ENCODE measurements at places on chromosomes 1 and 21.

DNA sequence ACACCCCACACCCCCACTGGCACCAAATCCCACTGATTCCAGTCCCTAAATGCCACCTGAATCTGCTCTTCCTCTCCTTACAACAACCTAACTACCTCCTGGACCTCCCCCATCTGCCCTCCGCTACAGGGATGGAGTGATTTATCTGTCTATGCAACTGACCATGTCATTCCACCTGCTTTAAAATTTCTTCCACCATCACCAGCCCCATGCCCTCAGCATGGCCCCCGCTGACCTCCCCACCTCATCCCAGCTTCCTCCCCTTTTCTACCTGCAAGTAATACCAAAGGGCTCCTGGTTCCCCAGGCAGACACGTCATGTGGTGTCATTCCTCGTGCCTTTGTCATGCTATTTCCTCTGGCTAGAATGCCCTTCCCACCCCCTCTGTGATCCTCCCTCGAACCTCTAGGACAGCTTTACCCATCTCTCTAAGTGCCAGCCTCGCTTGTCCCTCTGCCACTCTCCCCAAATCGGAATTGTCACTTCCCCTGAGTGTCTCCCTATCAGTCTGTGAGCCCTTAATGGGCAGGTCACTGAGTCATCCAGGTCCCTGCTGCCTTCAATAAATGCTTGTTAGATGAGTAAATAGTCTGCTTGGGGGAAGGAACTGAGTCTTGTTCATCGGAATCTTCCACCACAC, 3.7 kb downstream of the GJB4 start:
- DNase-seq: no peak

DNA sequence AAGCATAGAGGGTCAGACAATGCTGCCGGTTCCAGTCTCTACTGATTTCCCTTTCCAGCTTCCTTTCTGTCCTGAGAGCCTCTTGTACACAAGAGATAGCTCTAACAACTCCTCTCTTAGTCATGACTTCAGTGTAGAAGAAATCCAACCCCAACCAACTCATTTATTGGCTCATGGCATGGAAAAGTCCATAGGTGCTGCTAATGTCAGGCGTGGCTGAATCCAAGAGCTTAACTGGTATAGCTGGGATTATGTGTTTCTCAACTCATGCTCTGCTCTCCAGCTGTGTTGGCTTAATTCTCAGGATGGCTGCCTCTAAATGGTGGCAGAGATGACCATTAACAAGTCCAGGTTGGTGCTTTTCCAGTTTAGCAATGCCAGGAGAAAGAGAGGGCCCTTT, 12.4 kb upstream of the THRAP3 start:
- no peak for DNase-seq

GRCh38 chr1:167412920-167413319, 105.4 kb downstream of the CD247 start:
- no peak for DNase-seq

- DNase-seq: no peak
These were observed 33.9 kb downstream of the SPSB1 start for GRCh38 chr1:9326596-9326995.

DNA sequence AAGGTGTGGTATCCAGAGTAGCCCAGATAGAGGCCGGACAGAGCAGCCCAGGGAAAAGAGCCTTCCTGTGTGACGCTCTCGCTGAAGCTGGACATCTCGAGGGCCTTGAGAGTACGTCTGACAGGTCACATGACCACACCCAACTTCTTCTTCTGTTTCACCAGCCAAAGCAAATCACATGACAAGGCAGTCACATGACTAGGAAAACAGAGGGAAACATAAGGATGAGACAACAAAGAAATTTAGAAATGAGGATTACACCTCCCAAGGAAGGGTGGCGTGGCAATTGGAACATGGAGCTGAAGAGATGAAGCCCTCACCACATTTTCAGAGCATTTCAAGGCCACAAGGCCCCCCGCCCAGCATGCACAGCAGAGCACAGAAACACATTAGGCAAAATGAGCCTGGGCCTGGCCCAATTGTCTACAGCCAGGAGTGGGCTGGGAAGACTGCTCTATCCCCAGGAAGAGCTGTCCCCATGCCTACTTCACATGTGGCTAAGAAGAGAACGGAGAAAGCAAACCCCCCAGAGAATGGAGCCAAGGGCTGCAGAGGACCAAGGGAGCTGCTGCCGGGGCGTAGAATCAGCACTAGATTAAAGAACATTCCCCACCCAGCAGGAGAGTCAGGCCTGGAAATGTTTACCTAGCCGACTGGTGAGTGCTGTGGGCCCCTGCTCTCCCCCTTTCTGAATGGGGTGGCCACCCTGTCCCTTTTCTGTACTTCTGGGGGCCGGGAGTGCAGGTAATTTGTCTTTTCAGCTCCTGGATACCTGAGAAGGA, 305.1 kb downstream of the NPHP4 start:
- no peak for DNase-seq

DNA sequence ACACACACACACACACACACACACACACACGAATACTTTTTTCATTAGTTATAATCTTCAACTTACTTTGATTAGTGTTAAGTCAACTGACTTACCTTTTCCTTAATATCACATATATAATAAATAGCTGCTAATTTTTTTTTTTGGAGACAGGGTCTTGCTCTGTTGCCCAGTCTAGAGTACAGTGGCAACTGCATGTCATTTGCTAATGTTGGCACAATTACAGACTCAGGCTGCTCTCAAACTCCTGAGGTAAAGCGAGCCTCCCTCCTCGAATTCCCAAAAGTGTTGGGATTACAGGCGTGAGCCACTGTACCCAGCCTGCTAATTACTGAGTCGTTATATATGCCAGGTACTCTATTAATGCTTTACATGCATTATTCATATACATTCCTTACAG, 20.8 kb upstream of the TAL1 start:
- no peak for DNase-seq

DNA sequence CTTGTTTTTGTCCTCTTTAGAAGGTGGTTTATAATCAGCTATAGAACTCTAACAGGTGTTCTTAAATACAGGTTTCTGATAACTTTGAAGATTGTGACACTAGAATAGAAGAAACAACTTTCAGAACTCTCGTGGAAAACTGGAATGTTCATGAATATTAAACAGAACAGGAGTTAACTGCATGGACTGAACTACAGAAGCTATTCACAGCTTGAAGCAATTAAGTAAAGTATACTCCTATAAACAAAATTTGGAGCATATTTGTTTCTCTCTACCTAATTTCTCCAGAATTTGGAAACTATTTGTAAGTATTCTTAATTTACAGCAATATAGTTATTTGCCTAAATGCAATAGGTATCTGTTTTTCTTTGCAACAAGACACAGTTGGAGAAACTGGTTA, 824.8 kb downstream of the ADGRL2 start:
- DNase-seq: no peak

DNA sequence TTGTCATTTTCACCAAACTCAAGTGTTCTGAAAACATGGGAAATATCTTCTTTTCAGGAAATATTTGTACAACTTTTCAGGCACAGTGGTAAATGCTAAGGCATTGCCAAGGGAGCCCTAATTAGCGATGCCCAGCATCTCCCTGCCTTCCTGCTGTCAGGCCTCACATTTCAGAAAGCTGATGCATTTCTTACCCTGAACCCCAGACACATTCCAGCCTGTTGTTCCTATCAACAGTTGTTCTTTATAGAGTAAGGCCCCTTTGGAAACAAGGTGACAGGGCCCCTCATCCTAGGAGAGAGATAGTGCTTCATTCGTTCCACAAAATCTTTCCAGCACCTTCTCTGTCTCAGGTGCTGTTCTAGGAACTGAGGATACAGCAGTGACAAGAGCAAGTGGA, 135.9 kb upstream of the COA6 start:
- DNase-seq: no peak

- no peak for DNase-seq
These were observed 219.2 kb downstream of the PTPRC start for GRCh38 chr1:198858033-198858432.

- DNase-seq: peak; percentile 78
These were observed 7.6 kb upstream of the ERG start for GRCh38 chr21:38505654-38506523.

DNA sequence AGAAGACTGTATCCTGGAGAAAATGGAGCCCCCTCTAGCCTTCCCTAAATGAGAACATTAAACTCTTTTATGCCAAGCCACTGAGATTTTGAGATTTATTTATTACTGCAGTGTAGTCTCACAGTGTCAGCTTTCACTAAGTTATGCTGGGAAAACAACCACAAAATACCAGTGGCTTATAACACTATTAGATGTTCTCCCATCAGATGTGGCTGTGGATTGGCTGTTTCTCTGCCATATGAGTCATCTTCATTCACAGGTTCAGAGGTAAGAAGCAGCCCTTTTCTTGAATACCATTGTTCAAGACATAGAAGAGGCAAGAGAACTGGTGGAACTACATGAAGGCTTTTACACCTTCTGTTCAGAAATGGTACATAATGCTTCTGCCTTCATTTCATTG, 32.1 kb upstream of the ST6GALNAC5 start:
- no peak for DNase-seq

GRCh38 chr21:42446531-42446930, 42.8 kb downstream of the UBASH3A start:
- DNase-seq: no peak

DNA sequence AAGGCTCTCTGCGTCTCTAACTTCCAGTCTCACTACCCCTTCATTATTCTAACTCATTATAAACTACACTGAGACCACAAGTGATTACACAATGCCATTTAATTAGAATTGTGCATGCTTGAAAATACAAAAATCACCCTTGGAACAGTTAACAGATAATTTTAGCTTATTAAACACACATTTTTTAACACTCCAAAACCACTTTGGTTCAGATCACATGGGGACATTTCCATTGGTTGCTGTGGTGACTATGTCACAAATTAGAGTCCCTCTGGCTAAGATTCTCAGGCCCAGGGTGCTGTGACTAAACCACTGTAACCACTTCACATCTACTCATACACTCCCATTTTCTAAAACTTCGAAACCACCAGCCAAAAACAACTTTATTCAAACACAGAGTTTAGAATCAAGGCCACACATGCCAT, 43.0 kb downstream of the JAK1 start:
- no peak for DNase-seq

- DNase-seq: no peak
These were observed 3.7 kb downstream of the RAB25 start for GRCh38 chr1:156064615-156065014.

- no peak for DNase-seq
These were observed 98.5 kb downstream of the ATF6 start for GRCh38 chr1:161864577-161864976.

GRCh38 chr1:5708346-5709245, 283.6 kb downstream of the NPHP4 start:
- DNase-seq: no peak

DNA sequence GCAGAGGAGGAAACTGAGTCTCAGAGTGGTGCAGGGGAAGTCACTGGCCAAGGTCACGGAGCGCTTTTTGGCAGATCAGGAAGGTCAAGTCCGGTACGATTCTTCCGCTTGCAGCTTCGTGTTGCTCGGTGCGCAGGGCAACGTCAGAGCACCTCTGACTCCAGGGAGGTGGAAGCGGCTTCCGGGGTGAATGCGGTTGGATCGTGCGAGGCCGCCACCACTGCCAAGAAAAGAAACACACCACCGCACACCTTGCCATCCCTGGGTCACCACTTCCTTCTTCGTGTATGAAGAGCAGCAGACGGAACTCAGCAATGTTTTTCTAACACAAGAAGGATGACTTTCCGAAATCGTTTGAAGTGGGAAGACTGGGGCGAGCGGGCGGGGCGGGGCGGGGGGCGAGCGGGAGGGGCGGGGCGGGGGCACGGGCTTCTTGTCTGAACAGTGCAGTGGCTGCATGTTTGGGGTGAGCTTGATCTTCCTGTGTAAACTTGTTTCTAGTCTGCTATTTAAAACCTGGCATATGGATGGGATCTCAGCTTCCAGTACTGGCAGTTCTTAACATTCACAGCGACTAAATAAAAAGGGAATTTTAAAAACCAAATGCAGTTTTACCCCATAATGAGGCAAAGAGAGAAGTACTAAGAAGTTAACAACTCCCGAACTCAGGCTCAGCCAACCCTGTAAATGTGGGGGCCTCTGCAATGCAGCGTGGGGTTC, 300.0 kb downstream of the RRAGC start:
- peak; percentile 45 for DNase-seq

DNA sequence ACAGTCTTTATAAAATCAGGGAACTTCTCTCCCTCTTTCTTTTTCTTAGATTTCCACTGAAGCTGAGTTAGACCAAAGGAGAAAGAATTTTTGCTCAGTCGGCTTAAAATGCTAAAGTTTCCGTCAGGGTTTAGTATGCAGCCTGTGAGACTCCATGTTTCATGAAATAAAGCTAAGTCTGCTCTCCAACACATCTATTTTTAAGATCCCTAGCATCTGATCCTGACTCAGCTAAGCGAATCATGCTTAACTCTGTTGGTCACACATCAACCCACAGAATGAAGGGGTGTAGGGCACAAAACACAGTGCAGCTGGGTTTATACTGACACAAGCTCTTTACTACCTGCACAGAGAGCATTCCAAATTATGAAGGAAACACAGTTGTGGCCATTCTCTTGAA, 102.4 kb upstream of the ZNF281 start:
- no peak for DNase-seq

DNA sequence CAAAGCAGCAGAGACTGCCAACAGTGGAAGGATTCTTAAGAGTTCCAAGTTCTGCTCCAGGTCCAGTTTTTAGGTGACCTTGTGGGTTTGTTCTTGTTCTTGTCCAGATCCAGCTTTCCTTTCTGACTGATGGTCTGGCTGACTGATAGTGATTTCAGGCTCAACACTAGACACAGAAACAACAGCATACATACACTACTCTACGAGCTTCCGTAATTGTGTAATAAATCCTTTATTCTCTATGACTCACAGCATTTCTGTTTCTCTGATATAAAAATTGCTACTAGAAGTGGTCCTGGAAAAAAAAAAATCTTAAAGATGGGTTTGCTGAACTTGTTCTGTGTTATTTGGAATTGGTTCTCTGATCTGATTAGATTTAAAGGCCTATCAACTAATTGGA, 62.2 kb upstream of the PTCH2 start:
- DNase-seq: no peak

- DNase-seq: no peak
These were observed 472.7 kb downstream of the PTPRU start for GRCh38 chr1:29708796-29709703.

- DNase-seq: no peak
These were observed 65.2 kb upstream of the TNR start for GRCh38 chr1:175808573-175808972.

DNA sequence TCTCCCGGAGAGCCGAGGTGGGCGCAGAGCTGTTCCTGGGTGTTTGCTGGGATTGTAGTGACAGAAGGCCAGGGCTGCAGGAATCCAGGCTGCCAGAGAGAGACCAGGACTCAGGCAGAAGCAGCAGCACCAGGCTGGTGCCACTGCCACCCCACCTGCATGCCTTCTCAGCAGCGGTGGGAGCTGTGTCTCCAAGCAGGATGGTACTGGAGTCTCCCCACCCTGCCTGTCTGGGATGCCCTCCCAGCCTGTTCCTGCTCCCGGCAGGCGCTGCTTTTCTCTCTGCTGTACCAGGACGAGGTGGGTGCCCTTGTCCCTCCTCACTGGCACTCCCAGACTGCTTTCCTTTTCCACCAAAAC, 4.5 kb upstream of the HES4 start:
- DNase-seq: no peak

- DNase-seq: no peak
These were observed 14.0 kb downstream of the JUN start for GRCh38 chr1:58769809-58770320.

All from AML-193 (cell line).